ENCODE measurements at places on chromosomes 7 and 10. TPM values are rescaled to one million over a fixed set of nuclear protein-coding genes. Genes with fewer than 3 reads are reported as not detected.

GRCh38 chr10:102714621-102715455 is at the start of gene SFXN2:
TSS of gene SFXN2 (plus strand) at chr10:102714636. CDS start at chr10:102726637, 12,001 bp downstream.
- DNase-seq: no peak

GRCh38 chr10:69501657-69502056 is 50.4 kb downstream of the TSPAN15 start:
- DNase-seq: no peak

- no peak for DNase-seq
Observed at GRCh38 chr10:114635797-114636550, 22.1 kb downstream of the ABLIM1 start.

GRCh38 chr10:59779756-59780533 is 26.7 kb upstream of the MRLN start:
- peak; percentile 58 for DNase-seq

DNA sequence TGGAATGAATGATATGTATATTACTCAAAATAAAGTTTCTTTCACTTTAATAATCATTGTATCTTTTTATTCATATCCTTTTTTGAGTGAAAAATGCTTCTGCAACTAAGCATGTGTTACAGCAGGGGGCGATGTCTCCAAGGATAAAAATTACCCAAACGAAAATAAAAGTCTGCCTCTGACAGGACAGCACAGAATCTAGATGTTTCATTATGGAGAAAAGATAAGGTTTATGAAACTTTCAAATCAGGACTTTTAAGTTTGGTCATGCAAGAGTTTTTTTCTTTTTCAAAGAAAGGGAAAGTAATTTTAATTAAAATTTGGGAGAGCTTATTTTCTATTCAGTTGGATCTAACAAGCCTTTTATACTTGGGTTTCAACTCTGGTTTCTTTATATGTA is 48.4 kb downstream of the TES start:
- DNase-seq: peak; percentile 55

GRCh38 chr7:113100121-113100603 is 13.5 kb upstream of the GPR85 start:
- no peak for DNase-seq

DNA sequence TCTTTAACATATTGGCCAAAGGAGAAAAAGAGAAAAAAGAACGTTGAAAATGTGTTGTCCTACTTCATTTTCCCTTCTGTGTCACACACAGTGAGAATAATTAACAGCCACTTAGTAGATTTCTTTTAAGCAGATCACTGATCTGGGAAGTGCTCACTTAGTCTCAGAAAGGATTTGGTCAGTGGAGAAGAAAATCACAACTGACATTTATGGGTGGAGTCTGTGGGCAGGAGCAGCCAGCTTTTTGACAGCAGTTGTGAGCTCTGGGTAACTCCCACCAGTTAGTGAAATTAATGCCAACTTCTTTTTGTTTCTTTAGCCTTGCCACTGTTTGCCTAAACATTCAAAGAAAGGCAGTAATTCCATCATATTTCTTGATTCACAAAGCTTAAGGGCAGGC is 49.7 kb downstream of the CDK14 start:
- DNase-seq: no peak

DNA sequence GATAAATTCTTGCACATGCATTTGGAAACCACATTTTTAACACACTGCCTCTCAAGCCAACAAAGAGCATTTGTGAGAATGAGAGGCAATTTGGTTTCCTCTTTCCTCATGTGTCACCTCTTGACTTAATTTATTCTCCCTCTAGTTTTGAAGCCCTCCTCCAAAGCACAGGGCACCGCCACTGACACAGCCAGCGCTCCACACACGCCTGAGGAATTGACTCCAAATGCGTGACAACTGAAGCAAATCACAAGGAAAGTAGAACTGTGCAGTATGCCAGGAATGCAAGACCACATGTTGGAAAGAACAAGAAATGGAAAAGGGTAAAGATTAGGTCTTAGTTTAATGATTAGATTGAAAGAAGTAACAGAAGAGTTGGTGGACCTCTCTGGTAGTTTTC is 173.3 kb downstream of the LSM5 start:
- no peak for DNase-seq

DNA sequence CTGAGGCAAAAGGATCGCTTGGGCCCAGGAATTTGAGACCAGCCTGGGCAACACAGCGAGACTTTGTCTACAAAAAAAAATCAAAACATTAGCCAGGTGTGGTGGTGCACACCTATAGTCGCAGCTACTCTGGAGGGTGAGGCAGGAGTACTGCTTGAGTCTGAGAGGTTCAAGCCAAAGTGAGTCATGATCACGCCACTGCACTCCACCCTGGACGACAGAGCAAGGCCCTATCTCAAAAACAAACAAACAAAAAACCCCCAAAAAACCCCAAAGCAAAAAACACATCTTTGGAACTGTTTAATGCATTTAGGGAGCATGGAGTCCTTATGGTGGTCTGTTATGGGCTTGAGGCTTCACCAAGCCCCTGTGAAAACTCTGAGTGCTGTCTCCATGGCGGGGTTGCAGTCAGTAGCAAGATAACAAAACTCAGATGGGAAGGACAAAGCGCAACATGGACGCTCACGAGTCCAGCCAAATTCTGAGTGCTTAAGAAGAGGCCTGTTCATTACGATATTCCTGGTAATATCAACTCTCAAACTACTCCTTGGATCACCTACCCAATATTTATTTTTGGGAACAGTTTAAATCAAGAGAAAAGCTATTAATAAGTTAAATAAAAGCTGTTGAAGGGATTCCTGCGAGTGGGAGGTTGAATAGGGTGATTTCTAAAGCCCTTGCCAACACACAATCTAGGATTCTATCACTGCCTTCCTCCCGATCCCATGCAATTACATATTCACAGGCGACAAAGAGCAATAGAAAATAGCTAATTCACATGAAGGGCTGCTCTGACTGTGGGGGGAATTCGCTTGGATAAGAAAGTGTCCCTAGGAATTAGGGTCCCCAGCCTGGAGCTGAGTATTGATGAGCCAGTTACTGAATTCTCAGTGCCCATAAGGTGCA is 123.3 kb downstream of the HIPK2 start:
- no peak for DNase-seq

GRCh38 chr7:98223898-98224700 is 12.9 kb downstream of the BHLHA15 start:
- DNase-seq: no peak

GRCh38 chr10:80411267-80411668 is 2.9 kb downstream of the PRXL2A start:
- no peak for DNase-seq

- DNase-seq: no peak
Observed at GRCh38 chr10:28155726-28156125, 147.1 kb downstream of the MPP7 start.

GRCh38 chr7:142030294-142030693 is 34.6 kb downstream of the MGAM start:
- no peak for DNase-seq

GRCh38 chr10:121243609-121244241 is 354.5 kb downstream of the FGFR2 start:
- DNase-seq: no peak

DNA sequence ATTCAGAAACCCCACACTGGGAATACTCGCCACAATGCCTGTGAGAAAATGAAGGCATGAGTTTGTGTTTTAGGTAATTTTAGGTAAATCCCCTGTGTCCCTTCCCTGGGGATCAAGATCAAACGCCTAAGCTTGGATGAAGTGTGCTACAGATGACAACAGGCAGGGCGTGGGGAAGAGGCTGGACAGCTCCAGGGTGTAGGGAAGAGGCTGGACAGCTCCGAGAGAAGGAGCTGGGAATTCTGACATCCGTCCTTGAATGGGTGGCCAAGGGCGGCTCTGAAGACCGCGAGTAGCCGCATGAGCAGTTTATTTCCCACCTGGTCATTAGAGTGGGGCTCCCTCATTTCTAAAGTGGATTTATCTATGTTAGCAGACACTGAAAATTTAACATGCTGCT is 109.7 kb downstream of the RAMP3 start:
- DNase-seq: peak; percentile 6

GRCh38 chr10:6819301-6819700 is 239.2 kb upstream of the PRKCQ start:
- DNase-seq: no peak

DNA sequence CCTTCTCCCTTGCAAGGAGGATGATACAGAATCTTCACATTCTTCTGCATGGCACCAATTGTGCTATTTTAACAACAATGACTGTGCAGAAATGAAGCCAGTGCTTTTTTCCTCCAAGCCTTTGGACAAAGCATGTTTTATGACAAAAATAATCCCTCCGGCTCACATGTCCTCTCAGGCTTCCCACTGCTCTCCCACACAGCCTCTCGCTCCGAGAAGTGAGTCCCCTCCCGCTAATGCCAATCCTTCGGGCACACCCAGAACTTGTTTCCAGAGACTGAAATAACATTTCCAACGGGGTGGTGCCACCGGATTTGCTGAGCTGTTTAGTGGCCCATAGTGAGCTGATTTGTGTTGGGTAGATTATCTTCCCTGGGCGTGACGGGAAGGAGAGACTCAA is 35.8 kb downstream of the RBM17 start:
- peak; percentile 18 for DNase-seq

GRCh38 chr7:50092579-50093491 is at the start of gene ZPBP:
TSS of gene ZPBP (minus strand) at chr7:50093246. CDS start at chr7:50093194, 52 bp downstream.
- DNase-seq: peak; percentile 64

DNA sequence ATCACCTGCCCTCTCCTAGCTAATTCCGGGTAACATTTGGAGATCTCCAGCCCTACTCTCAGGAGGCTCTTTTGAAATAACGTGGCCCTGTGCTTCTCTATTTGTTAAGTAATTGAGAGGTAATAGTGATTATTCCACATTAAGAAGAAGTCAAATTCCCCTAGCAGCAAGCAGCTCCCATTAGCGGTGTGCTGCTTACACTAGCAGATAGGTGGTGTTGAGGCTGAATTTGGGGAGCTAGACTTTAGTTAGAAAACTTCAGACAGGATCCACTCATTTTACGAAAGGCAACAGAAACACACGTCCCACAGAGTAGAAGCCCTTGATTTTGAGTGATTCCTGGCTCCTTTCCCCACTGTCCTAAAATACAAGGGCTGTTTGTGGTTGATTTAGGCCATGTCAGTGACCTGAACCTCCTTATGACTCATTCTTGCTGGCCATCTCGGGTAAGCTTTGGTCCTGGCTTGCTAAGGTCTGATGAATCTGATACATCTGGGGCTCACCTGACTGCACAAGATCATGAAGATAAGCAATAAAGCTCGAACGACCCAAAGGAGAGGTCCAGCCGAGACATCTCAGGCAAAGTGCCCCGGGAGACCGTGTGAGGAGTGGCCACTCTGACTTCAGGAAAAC is 77.2 kb downstream of the FAM204A start:
- no peak for DNase-seq

DNA sequence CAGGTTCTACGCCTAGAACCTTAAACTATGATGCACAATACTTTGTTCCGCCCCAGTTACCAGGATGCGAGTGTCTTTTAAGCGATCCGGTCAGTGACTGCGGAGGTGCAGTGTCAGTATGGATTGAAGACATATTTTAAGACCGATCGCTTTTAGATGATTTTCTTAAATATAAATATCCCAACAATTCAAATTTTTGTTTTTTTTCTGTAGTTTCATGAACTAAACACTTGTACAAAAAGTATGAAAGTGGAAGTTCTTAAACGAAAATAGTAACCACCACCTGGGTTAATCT is 835 bp downstream of the COMMD3 start:
- DNase-seq: no peak

GRCh38 chr7:159160450-159160849 is 15.8 kb upstream of the VIPR2 start:
- no peak for DNase-seq

DNA sequence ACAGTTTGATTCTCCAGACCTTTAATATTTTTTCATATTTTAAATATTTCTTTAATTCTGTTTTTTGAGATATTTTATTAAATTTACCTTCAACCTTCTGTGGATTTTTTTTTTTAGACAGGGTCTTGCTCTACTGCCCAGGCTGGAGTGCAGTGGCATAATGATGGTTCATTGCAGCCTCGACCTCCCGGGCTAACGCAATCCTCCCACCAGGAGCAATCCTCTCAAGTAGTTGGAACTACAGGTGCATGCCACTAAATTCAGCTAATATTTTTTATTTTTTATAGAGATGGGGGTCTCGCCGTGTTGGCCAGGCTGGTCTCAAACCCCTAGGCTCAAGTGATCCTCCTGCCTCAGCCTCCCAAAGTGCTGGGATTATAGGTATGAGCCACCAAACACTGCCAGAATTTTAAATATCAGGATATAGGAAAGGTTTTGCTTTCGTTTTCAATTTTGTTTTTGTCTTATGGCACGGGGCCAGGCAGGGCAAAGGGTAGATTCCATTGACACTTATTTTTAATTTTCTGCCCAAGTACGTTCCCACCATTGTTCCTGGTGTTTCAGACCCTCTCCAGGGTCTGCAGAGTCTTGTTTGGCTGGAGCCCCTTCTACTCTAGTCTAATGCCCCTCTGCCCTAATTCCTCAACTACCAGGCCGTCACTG is 1.2 kb downstream of the TACC2 start:
- no peak for DNase-seq

GRCh38 chr7:80833289-80834268 is 85.3 kb downstream of the SEMA3C start:
- DNase-seq: peak; percentile 57

GRCh38 chr7:152462995-152463708 is 27.3 kb upstream of the KMT2C start:
- DNase-seq: peak; percentile 54

GRCh38 chr7:31910191-31910590 is 160.0 kb downstream of the PDE1C start:
- no peak for DNase-seq

- DNase-seq: no peak
Observed at GRCh38 chr10:89952325-89952724, 250.9 kb downstream of the KIF20B start.

GRCh38 chr7:106166651-106167342 is 54.7 kb upstream of the SYPL1 start:
- DNase-seq: peak; percentile 81

GRCh38 chr7:142412551-142413193 is 154.8 kb upstream of the PRSS58 start:
- peak; percentile 26 for DNase-seq

The DPP6 gene
- 5.8 TPM for polyA plus RNA-seq

The TUBAL3 gene
- polyA plus RNA-seq: 0.14 TPM

The TET1 gene
- polyA plus RNA-seq: 10.1 TPM

The ERVW-1 gene
- polyA plus RNA-seq: 0.62 TPM

The HTRA1 gene
- 159 TPM for polyA plus RNA-seq

The WNT8B gene
- polyA plus RNA-seq: not detected

The C10orf62 gene
- polyA plus RNA-seq: not detected

The SPACDR gene
- 1.4 TPM for polyA plus RNA-seq

The GRM3 gene
- polyA plus RNA-seq: 0.06 TPM

The KNDC1 gene
- polyA plus RNA-seq: 7.5 TPM

The PIP gene
- not detected for polyA plus RNA-seq

The C7orf57 gene
- 0.08 TPM for polyA plus RNA-seq

The NCF1 gene
- 1.9 TPM for polyA plus RNA-seq

The HMX2 gene
- polyA plus RNA-seq: not detected

All from muscle of back (tissue), 13 donors.